Naive thymus-derived CD8-positive, alpha-beta T cell (primary cell): ENCODE measurements at places on chromosomes 5 and 9. TPM values are rescaled to one million over a fixed set of nuclear protein-coding genes. Genes with fewer than 3 reads are reported as not detected.

POLR3G gene
- 2.8 TPM for polyA plus RNA-seq

PRDM9 gene
- not detected for polyA plus RNA-seq

ITGA2 gene
- 0.06 TPM for polyA plus RNA-seq

VCAN gene
- 0.28 TPM for polyA plus RNA-seq

FBP2 gene
- not detected for polyA plus RNA-seq

HRH2 gene
- polyA plus RNA-seq, result 8.6 TPM

NADK2 gene
- 4.7 TPM for polyA plus RNA-seq

TMEM171 gene
- not detected for polyA plus RNA-seq

TNFSF8 gene
- polyA plus RNA-seq, result 38.4 TPM

MRPS27 gene
- polyA plus RNA-seq, result 43.6 TPM

PCDHB6 gene
- not detected for polyA plus RNA-seq

MACIR gene
- polyA plus RNA-seq, result 0.76 TPM

INSL6 gene
- polyA plus RNA-seq, result not detected

KIF24 gene
- not detected for polyA plus RNA-seq
